ENCODE measurements at places on chromosomes 2 and 18.

- DNase-seq, result no peak
Observed at GRCh38 chr2:110140401-110140800, 24.8 kb upstream of the MALL start.

- peak; percentile 65 for DNase-seq
Observed at GRCh38 chr2:17231394-17231965, 286.8 kb downstream of the RAD51AP2 start.

GRCh38 chr2:241541564-241542277, 16.8 kb upstream of the BOK start:
- no peak for DNase-seq

- no peak for DNase-seq
Observed at GRCh38 chr2:128984081-128984480, 665.4 kb upstream of the HS6ST1 start.

- no peak for DNase-seq
Observed at GRCh38 chr18:48670751-48671560, 132.1 kb downstream of the CTIF start.

GRCh38 chr2:142881619-142882018, 4.2 kb downstream of the KYNU start:
- DNase-seq, result no peak

DNA sequence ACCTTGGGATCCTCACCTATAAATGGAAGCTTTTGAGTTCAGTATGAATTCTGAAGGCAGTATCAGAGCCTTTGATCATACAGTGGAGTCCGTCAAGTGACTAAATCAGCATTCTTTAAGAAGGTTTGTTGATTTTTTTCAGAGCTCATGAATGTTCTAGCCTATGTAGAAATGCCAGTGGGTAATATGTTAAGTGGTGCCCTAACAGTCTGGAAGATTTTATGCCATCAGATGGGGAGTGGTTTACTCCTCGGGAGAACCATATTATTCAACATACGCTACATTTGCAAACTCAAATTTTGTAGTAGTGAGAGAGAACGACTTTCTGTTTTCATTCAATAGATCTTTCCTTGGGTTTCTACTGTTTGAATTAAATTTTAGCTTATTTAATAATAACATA, 225.0 kb upstream of the ACVR2A start:
- no peak for DNase-seq

- DNase-seq, result no peak
Observed at GRCh38 chr2:206158563-206159345, 490 bp downstream of the NDUFS1 start.

DNA sequence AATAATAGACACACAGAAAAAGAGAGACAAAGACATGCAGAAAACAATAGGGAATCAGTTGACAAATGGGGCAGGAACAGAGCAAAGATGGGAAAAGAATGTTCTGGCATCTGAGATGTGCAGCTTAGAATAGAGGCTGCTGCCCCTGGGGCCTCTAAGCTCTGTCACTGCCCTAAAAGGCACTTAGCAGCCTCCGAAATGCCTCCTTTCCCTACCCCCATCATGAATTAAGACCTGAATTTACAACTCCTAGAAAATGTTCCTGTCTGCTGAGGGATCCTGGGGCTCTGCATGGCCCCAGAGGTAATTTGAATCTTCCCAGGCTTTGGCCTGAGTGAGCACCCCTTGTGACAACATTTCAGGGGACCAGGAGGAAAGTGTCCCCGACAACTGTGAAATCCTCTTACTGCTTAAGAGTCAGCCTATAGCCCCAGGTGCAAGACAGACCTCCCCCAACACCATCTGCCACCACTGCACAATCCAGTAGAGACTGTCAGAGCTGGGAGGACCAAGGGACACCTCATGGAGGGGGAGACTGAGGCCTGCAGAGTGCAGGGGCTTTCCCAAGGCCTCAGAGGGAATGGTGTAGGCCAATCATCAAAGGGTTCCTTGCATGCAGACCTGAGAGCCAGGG, 24.8 kb downstream of the MRPL35 start:
- no peak for DNase-seq

- DNase-seq, result no peak
Observed at GRCh38 chr2:211930331-211930730, 608.3 kb downstream of the ERBB4 start.

DNA sequence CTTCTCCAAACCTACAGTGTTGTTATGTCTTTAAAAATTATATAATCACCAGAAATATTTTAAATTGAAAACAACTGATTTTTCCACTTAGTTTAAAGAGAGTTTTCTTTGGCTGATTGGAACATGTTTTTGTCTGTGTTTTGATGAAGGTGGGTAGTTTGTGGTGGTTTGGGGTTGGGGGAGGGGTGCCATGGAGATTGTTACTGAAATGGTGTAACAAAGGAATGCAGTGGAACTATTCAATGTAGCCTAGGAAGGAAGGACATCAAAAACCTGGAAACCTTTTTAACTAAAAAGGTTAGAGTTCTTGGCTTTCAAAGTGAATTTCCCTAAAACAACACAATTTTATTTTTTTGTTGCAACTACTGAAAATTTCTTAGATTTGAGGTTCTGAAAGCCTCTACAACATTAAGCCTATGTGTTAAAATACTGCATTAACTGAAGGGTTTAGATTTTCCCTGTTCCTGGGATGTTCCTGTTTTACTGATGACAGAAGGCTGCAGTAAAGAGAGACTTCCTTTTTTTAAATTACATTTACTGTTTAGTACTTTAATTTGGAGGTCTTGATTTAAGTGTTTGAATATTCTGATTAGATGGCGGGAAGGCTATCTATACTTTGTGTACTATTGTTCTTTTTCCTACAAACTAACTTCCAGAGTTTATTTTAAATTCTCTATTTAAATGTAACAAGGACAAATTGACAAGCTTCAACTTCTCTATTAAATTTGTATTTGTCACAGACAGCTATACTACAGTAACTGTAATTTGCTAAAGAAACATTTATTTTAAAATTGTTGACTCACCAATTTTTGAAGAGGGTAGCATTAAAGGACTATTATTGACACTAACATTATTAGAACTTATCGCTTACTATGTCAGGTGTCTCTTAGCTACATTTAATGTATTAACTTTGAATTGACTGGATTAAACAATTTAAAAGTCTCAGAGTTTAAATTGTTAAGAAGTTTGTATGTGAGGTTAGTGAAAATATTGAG, 87.7 kb downstream of the LIMS1 start:
- DNase-seq, result no peak

GRCh38 chr18:23340661-23341060, 112.4 kb upstream of the RIOK3 start:
- no peak for DNase-seq

DNA sequence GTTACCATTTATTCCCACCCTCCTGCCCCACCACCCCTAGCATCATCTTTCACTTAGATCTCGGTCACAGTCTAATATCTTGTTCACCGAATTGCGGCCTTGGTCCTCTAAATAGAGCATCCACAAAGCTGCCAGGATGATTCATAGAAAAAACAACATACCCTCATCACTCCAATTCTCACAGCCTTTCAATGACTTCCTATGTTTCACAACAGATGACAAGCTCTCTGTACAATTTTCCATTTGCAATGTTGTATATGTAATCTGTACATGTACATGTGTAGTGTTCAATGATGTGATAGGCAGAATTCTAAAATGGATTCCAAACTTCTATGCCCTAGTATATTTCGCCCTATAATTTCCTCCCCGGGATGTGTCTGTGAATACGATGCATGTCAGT, 675.6 kb upstream of the CELF4 start:
- DNase-seq, result no peak

DNA sequence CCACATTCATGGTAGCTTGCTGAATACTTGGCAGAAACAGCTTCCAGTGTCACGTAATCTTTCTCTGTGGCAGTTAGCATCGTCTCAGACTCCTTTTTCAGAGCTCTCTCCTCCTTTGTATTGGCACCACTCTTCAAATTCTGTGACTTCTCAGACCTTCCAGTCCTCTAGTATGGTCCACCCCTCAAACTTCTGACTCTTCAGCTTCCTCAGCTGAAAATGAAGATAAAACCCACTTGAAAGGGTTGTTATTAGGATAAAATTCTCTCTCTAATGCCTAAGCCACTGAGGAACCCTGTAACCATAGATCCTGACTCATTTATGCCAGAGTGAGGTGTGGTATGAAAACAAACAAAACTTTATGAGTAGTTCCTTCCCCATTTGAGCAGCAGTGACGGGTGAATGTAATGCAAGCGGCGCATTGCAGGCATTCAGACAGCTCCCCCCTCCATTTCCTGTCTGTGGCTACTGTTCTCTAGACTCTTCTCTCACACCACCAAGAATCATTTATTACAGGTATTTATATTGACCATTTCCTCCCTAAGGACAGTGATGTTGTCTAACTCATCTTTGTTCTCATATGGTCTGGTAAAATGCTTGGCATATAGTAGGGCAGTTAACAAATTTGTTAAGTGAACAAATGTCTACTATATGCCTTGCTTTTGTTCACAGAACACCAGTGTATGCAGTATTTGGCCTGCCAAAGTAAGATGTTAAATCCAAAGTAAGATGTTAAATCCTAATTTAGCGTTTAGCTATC, 35.3 kb downstream of the GALNT1 start:
- DNase-seq, result no peak

- DNase-seq, result no peak
Observed at GRCh38 chr18:45155526-45155925, 459.8 kb upstream of the SLC14A2 start.

- no peak for DNase-seq
Observed at GRCh38 chr18:7447318-7448028, 119.6 kb upstream of the PTPRM start.

- DNase-seq, result no peak
Observed at GRCh38 chr2:152421521-152422370, 86.8 kb downstream of the FMNL2 start.

- no peak for DNase-seq
Observed at GRCh38 chr2:115413791-115414190, 971.4 kb downstream of the DPP10 start.

GRCh38 chr18:35497027-35497369, 762 bp downstream of the INO80C start:
- no peak for DNase-seq

DNA sequence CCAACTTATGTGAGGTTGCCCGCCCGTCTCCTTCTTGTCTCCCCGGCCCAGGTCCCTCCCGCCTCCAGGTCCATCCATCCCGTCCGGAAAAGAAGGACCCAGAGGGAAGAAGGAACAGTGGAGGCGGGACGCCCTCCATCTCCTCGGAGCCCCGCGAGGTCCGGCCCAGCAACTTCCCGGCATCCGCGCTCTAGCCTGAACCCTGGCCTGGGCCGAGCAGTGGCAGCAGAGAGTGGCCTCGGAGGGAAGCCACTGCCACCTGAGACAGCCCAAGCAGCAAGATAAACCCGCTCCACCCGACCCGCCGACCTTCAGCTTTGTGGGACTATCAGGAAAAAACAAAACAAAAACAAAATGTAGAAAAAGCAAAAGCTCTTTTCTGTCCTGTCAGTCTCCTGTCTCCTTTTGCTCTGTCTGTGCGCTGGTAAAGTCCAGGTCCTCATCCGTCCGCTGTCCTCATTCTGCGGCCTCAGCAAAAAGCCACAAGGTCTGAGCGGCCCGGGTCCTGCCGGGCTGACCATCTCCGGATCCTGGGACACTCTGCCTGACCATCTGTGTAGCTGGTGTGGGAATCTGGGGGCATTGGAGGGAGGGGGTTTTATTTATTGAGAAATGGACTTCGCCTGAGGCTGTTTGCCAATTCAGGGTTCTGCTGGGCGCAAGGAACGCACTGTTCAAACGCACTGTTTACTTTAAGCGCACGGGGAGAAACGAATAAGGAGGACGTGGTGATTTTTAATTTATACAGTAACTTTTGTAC, 3.1 kb downstream of the DLX1 start:
- no peak for DNase-seq

- DNase-seq, result no peak
Observed at GRCh38 chr2:67828066-67828465, 234.7 kb downstream of the C1D start.

GRCh38 chr2:50651676-50652075, 380.3 kb downstream of the NRXN1 start:
- DNase-seq, result peak; percentile 33

GRCh38 chr2:42547014-42547413, 21.4 kb upstream of the MTA3 start:
- DNase-seq, result no peak

DNA sequence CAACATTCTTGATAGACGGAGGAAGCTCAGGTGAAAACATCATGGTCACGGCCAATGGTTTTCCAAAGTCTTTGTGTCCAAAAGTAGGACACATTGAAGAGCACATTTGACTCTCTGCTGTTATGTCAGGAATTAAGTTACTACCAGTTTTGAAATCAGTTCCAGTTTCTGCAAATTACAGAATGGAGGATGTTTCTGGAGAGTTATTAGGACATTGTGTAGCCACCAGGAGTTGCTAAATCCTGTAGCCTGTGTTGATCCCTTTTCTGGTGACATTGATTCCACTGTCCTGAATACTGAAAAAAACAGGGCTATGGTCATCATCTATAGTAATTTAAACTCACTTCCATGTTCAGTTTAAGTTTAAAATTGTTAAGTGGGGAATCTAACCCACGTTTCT, 15.3 kb downstream of the UPP2 start:
- no peak for DNase-seq

GRCh38 chr2:60280238-60280637, 273.2 kb downstream of the BCL11A start:
- DNase-seq, result no peak

GRCh38 chr2:228624733-228625132, 443.2 kb upstream of the SPHKAP start:
- DNase-seq, result no peak

GRCh38 chr2:165122521-165122920, 81.3 kb downstream of the SCN3A start:
- DNase-seq, result no peak

DNA sequence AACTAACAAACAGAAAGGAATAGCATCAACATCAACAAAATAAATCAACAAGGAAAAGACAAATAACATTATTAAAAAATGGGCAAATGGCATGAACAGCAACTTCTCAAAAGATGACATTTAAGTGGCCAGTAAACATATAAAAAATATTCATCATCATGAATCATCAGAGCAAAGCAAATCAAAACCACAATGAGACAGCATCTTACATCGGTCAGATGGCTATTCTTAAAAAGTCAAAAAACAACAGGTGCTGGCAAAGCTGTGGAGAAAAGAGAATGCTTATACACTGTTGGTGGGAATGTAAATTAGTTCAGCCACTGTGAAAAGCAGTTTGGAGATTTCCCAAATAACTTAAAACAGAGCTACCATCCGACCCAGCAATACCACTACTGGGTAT, 327.1 kb downstream of the CMPK2 start:
- DNase-seq, result no peak

DNA sequence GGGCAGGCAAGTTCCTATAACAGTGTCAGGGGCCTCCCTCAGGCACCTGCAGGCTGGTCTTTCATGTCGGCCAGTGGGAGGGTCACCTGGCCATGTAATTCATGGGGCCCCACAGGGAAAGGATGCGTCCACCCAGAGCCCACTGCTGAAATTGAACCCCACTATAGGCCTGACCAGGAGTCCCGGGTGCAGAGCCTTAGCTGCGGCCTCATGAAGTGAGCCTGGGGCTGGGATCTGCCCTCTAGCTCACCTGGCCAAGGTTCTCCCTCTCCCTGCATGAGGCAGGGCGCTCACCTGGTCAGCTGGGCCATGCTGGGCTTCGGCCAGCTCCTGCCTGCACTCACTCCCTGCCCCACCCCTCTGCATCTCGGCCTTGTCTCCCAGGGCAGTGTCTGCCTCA, 41.1 kb downstream of the C1QL2 start:
- DNase-seq, result no peak
